ENCODE measurements at places on chromosomes 12 and 14. TPM values are rescaled to one million over a fixed set of nuclear protein-coding genes. Genes with fewer than 3 reads are reported as not detected.

The SDR9C7 gene
- 0.26 TPM for total RNA-seq

- no peak for DNase-seq
Measured at GRCh38 chr12:39145175-39145999, 240.0 kb upstream of the CPNE8 start.

DNA sequence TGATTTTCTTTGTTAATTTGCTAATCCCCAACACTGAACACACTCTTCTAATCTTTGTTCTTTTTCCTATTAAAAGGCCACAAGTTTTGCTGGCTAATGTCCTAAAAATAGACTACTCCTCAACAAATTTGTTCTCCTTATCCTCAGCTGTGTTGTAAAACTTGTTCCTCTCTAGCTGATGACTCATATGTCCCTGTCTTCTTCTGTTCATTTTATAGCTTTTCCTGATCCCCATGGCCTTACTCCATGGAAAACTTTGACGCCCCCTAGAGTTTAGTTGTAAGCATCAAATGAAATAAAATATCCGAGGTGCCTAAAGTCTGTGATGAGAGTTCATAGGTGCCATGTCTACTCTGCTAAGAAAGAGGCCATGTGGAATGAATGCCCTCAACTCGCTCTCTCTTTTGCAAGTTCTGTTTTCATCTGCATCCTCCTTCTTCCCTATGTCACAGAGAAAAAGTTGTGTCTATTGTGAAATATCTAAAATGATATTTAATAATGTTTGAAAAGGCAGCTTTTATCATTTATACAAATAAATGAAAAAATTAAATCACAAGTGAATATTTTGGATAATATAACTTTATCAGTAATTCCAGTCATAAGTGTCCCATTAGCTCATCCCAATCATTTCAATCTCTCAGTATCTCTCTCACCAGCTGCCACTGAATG is 237.9 kb downstream of the IPO8 start:
- no peak for DNase-seq

GRCh38 chr14:30129807-30130206 is 202.2 kb upstream of the PRKD1 start:
- no peak for DNase-seq

DNA sequence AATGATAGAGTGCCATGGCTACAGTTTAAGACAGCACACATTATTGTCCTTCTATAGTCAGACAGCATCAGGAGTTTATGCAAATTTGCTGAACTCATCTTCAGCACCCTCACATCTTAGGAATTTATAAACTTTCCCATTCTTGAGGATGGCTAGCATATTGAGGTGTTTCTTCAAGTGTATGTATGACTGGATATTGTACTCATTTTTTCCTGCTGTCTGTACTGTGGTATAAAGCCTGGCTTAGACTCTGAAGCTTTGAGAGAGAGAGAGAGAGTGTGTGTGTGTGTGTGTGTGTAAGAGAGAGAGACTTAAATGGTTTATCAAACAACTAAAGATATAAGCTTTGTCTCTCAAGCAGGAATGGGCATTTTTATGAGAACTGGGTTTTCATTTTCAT is 161.6 kb downstream of the PIK3C2G start:
- DNase-seq = no peak
